ENCODE measurements at places on chromosomes 3 and 15. TPM values are rescaled to one million over a fixed set of nuclear protein-coding genes. Genes with fewer than 3 reads are reported as not detected.

DNA sequence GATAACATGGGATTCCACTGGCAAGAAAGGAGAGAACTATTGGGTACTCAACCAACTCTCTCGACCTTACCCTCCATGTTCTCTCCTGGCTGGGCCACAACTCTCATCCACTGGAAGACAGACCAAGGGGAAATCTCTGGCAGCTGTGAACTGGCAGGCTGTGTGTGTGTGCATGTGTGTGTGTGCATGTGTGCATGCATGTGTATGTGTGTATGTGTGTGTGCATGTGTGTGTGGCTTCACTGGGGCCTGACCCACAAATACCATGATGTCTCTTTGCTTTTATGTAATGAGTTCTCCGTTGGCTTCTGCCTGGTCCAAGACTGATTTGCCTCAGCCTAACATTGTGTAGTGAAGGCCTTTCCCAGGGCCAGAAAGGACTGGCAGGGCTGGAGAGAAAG lies 4.1 kb upstream of the ALDH1A3 start:
- DNase-seq = no peak

GRCh38 chr3:182925330-182925943 lies 54.9 kb downstream of the DCUN1D1 start:
- no peak for DNase-seq

- DNase-seq = no peak
Measured at GRCh38 chr3:78571486-78571885, 1196.3 kb downstream of the ROBO1 start.

DNA sequence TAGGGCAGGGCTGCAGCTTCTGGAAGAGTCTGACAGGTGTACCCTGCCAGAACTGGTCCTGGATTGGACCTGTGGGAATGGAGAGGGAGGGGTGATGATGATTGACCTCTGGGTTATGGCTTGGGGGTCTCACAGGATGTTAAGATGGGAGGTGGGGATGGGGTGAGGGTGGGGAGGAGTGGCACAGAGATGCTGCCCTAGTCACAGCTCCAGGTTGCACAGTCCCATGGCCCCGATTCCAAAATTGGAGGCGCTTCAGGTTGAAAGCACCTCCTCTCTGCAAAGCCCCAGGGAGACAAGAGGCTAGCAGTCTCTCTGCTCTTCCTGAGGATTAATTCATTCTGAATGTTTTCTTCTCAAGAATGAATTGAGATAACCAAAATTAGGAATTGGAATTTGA lies 101.4 kb downstream of the FAM43A start:
- no peak for DNase-seq

GRCh38 chr3:131840156-131840797 lies 194.5 kb downstream of the CPNE4 start:
- DNase-seq = no peak

DNA sequence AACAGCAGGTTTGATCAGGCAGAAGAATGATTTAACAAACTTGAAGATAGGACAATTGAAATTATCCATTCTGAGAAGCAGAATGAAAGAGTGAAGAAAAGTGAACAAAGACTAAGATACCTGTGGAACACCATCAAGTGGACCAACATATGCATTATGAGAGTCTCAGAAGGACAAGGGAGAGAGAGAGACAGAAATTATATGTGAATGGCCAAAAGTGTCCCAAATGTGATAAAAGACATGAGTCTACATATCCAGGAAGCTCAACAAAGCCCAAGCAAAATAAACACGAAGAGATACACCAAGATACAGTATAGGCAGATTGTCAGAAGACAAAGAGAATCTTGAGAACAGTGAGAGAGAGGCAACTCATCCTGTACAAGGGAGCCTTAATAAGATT lies 5.6 kb upstream of the NR1I2 start:
- no peak for DNase-seq

- no peak for DNase-seq
Measured at GRCh38 chr3:70516076-70516475, 203.6 kb upstream of the MDFIC2 start.

- DNase-seq = no peak
Measured at GRCh38 chr3:129703913-129704312, 97.4 kb upstream of the PLXND1 start.

GRCh38 chr3:196968233-196969133 lies at the start of gene PIGZ:
Gene PIGZ (minus strand): TSS chr3:196968833. CDS start chr3:196952031, 16,802 bp downstream.
- no peak for DNase-seq

- no peak for DNase-seq
Measured at GRCh38 chr3:66165660-66166059, 55.1 kb upstream of the SLC25A26 start.

- no peak for DNase-seq
Measured at GRCh38 chr3:100609963-100610362, 562 bp downstream of the ADGRG7 start.

GRCh38 chr15:68504681-68505170 lies 72.8 kb upstream of the ITGA11 start:
- DNase-seq = no peak

DNA sequence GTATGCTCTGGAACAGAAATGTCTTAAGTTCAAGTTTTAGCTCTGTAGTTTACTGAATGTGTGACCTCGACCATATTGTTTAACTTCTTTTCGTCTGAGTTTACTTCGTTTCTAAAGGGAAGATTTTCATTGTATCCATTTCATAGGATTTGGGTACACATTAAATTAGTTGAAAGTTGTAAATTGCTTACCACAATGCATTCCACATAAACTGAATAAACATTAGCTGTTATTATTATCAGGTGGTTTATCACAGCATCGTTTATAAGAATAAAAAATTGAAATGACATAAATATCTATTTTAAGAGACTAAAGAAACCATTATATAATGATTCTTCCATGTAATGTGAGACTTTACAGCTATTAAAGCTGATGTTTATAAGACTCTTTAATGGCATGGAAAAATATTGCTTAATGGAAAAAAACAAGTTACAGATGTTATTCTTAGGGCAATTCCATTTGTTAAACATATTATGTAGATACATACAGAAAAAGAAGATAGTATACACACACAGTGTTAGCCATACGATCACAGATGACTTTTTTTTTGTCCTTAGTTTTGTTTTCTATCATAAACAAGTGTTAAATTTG lies 342.3 kb upstream of the SGO1 start:
- DNase-seq = no peak

- no peak for DNase-seq
Measured at GRCh38 chr15:89075846-89076245, 12.4 kb upstream of the ABHD2 start.

DNA sequence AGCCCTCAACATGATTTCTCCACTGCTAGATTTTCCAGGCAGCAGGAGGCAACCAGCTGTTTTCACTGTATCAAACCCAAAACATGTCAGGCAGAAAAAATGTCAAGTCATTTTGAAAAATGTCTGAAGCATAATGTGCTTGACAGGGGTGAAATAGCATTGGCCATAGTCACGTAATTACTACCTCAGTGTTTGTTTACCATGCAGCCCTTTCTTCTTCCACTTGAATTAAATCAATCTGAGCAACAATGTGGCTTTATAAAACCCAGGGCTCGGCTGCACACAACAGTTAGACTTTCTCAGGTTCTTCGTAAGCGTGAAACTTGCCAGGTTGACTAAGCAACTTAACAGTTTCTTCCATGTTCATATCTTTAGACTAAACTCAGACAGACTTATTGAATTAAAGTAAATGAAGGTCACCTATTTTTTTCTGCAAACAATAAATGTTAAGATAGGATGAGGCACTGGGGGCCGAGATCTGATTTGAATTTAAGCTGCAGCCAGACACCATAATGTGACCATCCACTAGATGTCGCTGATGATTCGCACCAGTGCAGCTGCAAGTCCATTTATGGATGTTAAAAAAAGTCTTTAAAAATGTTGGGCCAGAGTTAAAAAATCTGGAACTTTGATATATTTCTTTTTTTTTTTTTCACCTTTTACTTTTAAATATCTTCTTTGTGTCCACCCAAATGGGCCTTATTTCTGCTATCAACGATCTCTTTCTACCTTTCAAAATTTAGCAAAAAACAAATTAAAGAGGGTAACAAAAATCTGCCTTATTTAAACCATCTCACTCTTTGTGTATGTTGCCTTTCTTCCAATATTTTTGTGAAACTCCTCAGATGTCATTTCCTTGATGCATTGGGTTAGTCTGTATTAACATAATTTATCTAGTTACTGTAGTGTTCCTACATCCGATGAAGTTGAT lies 305.9 kb downstream of the CACNA2D3 start:
- peak; percentile 70 for DNase-seq

DNA sequence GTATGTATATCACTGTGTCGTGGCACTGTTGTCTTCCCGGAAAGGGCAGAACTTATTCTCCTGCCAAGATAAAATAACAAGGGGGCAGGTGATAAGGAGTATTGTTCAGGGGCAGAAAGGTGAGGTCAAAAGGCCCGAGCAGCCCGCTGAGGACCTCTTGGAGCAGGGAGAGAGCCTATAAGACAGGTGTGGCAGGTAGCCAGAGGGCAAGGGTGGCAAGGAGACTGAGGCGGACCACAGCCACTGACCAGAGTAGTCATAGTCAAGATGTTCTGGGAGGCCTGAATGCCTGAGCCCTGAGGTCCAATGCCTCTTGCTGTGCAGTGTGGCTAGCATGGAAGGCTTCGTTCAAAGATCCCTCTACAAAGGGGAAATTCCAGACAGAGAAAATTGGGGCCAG lies 172.3 kb upstream of the CHRNA7 start:
- no peak for DNase-seq

DNA sequence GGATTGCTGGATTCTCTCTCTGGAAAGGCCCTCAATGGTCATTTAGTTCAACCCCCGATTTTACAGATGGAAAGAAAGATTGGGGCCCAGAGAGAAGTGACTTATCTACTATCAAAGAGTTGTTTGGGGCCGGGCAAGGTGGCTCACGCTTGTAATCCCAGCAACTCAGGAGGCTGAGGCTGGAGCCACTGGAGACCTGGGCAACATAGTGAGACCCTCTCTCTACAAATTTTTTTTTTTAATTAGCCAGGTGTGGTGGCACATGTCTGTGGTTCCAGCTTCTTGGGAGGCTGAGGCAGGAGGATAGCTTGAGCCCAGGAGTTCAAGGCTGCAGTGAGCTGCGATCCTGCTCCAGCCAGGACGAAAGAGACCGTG lies 5.2 kb upstream of the USP3 start:
- no peak for DNase-seq

DNA sequence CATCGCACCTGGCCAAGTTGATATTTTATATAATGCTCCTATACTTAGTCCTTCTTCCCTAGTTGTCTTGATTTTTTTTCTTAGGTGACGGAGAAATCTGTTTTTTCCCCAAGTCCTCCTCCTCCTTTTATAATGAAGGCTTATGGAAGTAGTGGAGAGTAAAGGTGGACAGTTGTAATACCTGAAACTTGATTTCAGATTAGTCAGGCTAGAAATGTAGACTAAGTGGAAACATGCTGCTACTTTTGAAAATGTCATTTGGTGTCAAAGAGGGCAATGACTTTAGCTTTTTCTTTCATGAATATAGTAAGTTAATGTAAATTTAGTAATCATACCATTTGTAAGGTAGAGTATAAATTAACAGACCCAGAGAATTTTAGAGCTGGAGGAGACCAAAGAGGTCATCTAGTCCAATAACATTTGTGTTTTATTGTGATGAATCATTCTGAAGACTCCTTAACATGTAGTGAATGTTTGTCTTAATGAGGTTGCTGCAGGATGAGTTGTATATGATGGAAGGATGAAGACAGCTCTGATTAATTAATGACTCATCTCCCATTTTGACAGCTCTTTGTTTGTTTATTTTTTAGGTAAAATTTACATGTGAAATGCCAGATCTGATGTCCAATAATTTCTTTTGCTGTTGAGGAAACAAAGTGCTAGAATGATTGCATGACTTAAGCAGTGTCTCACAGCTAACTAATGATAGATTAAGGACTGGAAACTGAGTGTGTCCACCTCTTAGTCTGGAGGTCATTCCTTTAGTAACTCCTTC lies 8.7 kb downstream of the CTDSPL2 start:
- DNase-seq = no peak

DNA sequence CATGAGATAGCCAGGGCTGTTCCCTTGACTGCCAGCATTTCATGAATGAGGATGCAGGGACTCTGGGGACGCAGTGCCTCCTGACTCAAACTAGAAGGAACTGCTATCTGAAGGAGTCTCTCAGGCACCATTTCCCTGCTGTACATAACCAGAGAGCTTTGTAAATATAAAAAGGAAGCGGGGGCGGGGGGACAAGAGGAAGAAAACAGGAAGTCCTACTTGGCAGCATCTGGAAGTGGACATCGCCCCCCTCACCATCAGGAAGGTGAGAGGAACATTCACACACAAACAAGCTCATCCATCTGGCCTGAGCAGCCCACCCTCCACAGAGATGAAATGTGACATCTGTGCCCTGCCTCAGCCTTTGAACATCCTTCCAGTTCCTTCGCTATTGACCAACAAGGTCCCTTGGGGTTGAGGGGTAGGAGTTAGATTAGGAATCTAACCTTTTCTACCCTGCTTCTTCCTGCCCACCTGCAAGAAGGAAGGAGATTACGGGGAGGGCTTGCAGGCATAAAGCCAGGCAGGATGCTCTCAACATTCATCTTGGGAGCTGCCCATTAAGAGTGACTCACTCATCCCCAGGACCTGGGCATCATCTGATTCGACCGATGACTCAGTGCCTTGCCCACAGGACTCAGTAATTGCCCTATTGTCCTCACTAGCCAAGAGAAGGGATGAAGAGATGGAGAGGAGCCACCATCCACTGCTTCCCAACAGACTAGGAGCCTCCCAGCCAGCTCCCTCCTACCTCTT lies 31.9 kb downstream of the SH3BP5 start:
- no peak for DNase-seq

DNA sequence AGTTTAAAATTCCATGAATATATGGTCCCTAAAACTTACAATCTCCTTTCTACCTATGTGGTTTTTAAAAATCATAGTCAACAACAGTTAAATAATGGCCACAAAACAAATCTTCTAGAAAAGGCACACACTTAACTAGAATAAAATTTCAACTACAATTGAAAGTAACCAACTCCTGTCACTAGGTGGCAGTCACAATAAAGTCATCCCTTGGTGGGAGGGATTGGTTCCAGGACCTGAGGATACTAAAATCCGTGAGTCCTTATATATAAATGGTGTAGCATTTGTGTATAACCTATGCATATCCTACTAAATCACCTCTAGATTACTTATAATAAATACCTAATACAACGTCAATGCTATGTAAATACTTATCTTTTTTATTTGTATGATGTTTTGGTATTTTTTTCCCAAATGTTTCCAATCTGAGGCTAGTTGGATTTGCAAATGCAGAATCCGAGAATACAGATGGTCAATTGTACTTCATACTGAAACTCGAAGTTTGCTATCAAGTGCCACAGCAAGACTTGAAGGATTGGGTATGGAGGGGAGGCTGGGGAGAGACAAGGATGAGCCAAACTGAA lies 172.6 kb downstream of the FMN1 start:
- DNase-seq = peak; percentile 64

The PIGB gene
- 30.8 TPM for polyA plus RNA-seq

The LRRIQ4 gene
- polyA plus RNA-seq = 0.12 TPM

The CLSTN2 gene
- polyA plus RNA-seq = 2.0 TPM

The ATP13A5 gene
- 0.22 TPM for polyA plus RNA-seq

The ST8SIA2 gene
- polyA plus RNA-seq = 5.3 TPM
